Stimulated activated CD4-positive, alpha-beta T cell treated with anti-CD3 and anti-CD28 coated beads, Interleukin-4, amount 100 ng/mL, for 4 hours (primary cell): ENCODE measurements at places on chromosomes 7 and 10.
A peak's percentile ranks its signal among the peaks of the same experiment; 100 is the strongest.

GRCh38 chr7:149624006-149624405 lies 126.4 kb upstream of the ZNF746 start:
- peak; percentile 45 for DNase-seq

- DNase-seq, result no peak
Measured at GRCh38 chr7:123622660-123623386, 21.2 kb downstream of the ASB15 start.

DNA sequence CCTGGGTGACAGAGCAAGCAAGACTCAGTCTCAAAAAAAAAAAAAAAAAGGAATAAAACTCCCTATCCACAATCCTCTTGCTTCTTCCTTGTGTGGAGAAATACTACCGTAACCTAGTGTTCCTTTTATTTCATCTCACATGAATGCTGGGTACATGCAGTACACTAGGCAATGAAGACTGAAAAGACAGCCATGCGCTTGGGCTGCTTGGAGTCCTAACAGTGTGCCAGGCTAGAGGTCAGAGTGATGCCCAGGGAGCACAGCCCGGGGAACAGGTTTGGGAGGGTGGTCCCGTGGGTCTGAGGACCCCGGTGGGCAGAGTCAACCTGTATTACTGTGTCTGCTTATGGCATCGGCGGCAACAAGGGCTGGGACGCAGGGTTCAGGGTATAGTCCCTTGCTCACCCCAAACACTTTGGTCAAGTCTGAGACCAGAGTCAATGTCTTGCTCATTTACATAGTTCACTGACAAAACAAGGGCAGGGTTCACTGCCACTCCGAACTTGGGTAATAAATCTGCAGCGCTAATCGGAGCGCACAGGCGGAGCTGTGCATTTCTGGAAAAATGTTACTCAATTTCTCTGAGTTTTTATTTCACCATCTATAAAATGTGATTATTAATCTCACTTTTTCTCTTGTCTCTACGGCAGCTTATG lies 118.0 kb downstream of the CLEC2L start:
- DNase-seq, result no peak

DNA sequence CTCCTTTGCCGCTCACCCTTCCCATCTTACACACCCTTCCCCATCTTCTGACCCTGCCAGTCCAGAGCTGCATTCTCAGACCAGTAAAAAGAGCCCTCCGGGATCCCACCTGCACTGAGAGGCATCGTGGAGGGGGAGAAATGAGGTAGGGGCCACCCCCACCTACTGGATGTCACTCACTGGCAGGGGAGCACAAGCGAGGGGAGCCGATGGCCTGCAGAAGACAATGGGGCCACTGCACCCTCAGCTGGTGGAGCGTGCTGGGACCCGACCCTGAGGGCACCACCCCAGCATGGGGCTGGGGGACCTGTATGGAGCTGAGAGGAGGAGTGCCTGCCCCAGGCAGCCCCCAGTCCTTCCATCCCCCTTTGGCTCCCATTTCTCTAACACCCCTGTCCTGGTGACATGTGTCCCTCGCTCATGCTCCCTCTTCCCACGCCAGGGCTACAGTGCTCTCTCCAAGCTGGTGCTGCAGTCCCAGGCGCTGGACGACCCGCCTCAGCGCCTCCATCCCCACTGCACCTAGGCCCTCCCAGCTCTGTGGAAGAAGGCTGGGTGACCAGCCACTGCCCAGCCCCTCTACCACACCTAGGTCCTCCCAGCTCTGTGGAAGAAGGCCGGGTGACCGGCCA lies 49.8 kb downstream of the RASGEF1A start:
- no peak for DNase-seq

- DNase-seq, result no peak
Measured at GRCh38 chr10:30877111-30877510, 154.6 kb downstream of the ZNF438 start.
